Smooth muscle cell of trachea (primary cell): ENCODE measurements at places on chromosomes 16 and 17. TPM values are rescaled to one million over a fixed set of nuclear protein-coding genes. Genes with fewer than 3 reads are reported as not detected.

Gene CDH11
- total RNA-seq, result 176 and 228 TPM in 2 replicates

Gene NFE2L1
- 106 and 166 TPM in 2 replicates for total RNA-seq

Gene ZNF423
- total RNA-seq, result 0.58 and 0.99 TPM in 2 replicates

Gene TBC1D3I
- total RNA-seq, result not detected in 2 replicates

Gene SMIM36
- total RNA-seq, result not detected in 2 replicates

Gene ZKSCAN2
- total RNA-seq, result 3.9 and 4.1 TPM in 2 replicates

Gene NSF
- 53.4 and 68.0 TPM in 2 replicates for total RNA-seq

Gene HSPB9
- total RNA-seq, result not detected in 2 replicates

Gene TOM1L1
- total RNA-seq, result 15.1 and 19.3 TPM in 2 replicates

Gene STX4
- 27.5 and 32.3 TPM in 2 replicates for total RNA-seq

Gene LITAF
- 53.7 and 151 TPM in 2 replicates for total RNA-seq

Gene KRTAP4-5
- not detected in 2 replicates for total RNA-seq

Gene CHST6
- total RNA-seq, result 0.17 and 0.44 TPM in 2 replicates

Gene RNF222
- total RNA-seq, result not detected in 2 replicates

Gene TMEM238L
- total RNA-seq, result not detected in 2 replicates

Gene LYRM1
- total RNA-seq, result 70.4 and 101 TPM in 2 replicates

Gene RND2
- 0.29 and 0.66 TPM in 2 replicates for total RNA-seq

Gene ABCC3
- total RNA-seq, result 9.7 and 21.2 TPM in 2 replicates

Gene CDRT15L2
- total RNA-seq, result not detected in 2 replicates

Gene GPR179
- total RNA-seq, result under 0.01 and 0.17 TPM in 2 replicates

Gene ACSM2A
- total RNA-seq, result not detected in 2 replicates
